ENCODE measurements at places on chromosomes 13 and 19.

GRCh38 chr13:78770601-78771000, 111.6 kb upstream of the OBI1 start:
- DNase-seq = no peak

- DNase-seq = no peak
Observed at GRCh38 chr19:10991076-10991475, 30.2 kb downstream of the SMARCA4 start.

DNA sequence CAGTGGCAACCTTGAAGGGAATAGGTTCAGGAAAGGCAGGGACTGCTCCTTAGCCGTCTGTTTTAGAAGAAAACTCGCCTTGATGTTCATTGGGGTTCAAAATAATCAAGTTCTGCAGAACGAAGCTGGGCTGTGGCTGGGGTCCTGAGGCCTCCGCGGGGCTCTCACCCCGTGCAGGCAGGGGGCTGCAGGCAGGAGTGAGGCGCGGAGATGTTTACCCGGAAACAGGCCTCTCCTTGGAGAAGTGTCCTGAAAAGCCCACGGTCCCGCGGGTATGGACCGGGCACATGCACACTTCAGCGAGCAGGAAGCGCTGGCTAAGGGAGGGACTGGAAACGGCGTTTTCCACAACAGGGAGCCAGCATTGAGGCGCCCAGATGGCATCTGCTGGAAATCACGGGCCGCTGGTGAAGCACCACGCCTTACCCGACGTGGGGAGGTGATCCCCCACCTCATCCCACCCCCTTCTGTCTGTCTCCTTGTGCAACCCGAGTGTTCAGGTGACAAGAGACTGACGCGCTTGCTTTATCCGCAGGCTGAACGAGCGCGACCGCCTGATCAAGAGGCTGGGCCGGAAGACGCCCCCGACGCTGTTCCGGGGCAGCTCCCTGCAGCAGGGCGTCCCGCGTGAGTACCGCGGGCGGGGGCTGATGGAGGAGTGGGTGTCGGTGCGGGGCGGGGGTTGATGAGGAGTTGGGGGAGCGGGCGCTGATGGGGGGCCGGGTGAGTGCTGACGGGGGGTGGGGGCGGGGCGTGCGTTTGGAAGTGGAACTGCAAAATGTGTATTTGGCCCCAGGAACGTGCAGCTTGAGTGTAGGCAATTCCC, 39.6 kb downstream of the SHISA2 start:
- DNase-seq = no peak

DNA sequence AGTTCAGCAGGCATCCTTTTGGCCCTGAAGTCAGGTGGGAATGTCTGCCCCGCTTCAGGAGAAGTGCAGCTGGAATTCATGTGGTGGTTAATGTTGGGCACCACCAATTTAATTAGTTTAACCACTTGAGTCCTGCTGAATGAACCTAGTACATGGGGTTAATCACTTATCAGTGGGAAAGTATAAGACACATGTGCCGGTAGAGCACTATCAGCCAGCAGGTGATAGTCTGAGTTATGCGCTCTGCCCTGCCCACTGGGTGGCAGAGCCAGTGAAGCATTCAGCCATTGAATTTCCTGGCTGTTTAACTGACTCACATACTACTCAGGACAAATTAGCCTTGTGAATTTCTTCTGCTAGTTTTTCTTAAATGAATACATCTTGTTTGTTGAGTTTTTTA, 789.7 kb upstream of the PRR20A start:
- DNase-seq = peak; percentile 72

All from kidney tubule cell (primary cell).